ENCODE measurements at places on chromosomes 16 and 17.

DNA sequence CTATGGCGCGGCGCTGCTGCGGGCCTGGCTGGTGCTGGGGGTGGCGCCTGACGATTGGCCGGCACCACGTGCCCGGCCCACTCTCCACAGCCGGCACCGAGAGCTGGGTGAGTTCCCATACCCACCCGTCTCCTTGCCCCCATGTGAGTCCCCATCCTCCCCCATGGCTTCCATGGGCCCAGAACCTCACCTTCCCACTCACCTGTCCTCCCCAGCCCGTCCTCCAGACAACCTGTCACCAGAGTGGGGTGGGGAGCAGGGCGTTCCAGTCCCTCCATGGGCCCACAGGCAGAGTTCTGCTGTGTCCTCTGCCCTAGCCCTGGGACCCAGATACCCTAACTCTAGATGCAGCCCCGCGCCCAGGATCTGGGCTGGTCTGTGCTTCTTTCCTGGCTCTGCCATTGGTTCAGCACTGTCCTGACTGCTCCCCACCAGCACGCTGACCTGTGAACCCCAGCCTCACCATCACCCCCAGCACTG is 5.5 kb downstream of the ARMC5 start:
- DNase-seq = no peak

- DNase-seq = no peak
These were observed 11.9 kb upstream of the TM4SF5 start for GRCh38 chr17:4759776-4760236.

- DNase-seq = no peak
These were observed 27.5 kb downstream of the PIMREG start for GRCh38 chr17:6471531-6472465.

DNA sequence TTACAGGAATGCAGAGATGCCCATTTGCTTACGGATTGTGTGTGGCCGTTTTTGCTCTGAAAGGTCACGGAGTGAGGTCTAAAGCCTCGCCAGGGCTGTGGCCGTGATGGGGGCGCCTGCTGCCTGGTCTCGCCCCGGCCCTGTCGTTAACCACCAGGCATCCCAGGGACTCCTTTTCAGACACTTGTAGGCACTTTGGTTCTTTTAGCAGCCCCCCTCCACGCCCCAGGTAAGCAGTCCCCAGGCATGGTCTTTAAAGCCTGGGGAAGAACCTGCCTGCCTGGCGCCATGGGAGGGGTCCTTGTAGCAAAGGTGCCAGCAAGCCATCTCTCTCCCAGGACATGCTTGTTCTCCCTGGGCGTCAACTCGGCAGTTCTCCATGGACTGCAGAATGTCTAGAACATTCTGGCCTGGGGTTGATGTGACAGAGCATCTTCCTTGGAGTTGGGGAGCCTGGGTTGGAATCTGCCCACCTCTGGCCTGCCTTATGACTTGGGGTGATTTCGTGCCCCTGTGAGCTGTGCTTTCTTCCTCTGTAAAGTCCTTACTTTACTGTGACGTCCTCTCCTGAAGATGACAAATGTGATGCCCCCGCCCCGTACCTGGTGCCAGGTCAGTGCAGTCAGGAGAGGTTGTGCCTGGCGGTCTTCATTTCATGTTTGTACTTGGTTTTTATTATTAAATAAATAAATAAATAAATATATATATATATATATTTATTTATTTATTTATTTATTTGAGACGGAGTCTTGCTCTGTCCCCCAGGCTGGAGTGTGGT is 5.4 kb downstream of the KCTD5 start:
- DNase-seq = no peak

- DNase-seq = peak; percentile 75
These were observed 59.8 kb downstream of the BAIAP2 start for GRCh38 chr17:81094509-81095382.

DNA sequence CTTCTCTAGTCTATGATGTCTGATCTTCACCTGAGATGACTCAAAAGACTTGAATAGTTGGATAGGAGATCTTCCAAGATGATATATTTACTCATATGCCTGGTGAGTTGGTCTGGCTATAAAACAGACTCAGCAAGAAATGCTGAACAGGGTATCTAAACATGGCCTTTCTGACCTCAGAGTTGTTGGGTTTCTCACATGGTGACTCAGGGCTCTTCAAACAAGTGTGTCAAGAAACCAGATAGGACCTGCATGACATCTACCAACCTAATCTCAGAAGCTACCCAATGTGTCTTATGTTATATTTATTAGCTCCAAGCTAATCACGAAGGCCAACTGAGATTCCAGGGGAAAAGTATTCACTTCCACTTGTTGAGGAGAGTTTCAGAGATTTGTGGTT is 1477.3 kb downstream of the CDH8 start:
- DNase-seq = no peak

GRCh38 chr16:58511933-58512815 is 3.1 kb upstream of the SETD6 start:
- DNase-seq = peak; percentile 86

- DNase-seq = no peak
These were observed 435.5 kb upstream of the MON1B start for GRCh38 chr16:76755496-76755895.

DNA sequence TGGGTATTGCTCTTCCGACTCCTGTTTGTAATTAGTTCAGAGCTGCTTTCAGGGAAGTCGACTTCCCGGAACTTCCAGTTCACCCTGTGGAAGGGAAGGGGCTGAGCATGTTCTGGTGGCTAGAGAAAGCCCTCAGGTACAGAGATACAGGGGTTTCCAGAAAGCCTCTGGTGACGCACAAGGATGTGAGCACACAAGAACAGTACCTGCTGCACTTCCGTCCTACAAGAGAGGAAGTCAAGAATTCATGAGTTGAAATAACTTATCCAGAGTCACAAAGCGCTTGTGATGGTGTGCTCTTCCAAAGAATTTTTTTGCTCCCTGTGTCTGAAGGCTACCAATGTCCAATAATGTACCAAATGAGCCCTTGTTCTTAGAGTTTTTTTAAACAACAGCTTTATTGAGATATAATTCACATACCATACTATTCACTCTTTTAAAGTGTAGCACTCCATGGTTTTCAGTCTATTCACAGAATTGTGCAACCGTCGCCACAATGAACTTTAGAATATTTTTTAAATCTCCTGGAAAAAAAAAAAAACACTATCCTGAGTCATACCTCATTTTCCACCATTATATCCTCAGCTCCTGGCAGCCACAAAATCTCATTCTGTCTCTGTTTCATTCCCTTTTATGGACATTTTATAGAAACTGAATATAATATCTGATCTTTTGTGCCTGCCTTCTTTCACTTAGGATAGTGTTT is 327.6 kb downstream of the CDH13 start:
- no peak for DNase-seq

- DNase-seq = peak; percentile 69
These were observed 45.0 kb upstream of the USP7 start for GRCh38 chr16:9008601-9009260.

DNA sequence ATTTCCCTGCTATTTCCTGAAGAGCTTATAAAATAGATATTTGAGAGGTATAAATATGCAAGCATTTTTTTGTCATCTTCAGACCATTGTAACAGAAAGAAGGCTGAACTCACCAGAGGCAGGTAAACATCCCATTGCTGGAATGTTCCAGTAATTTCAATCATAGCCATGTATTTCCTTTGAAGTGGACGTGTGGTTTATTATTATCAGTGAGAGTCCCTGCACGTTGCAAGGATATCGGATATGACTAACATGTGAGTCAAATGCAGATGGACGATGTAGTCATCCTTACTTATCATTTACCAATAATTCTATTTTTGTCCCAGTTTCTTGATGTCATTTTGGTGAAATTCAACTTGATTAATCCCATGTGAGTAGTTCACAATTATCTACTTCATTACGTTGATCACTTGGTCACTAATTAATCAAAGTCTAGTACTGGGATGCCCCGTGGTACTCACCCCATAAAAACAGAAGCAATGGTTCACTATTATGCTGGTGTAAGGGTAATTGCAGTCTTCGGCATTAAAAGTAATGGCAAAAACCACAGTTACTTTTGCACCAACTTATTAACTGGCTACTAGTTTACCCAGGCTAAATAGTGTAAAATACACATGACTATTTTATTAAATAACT is 89.5 kb downstream of the VAT1L start:
- DNase-seq = no peak

- no peak for DNase-seq
These were observed 683.7 kb upstream of the SOX9 start for GRCh38 chr17:71437166-71437565.

GRCh38 chr17:42535155-42536047 is 640 bp upstream of the NAGLU start:
- DNase-seq = no peak

GRCh38 chr16:25109643-25110042 is 1.9 kb upstream of the LCMT1 start:
- no peak for DNase-seq

DNA sequence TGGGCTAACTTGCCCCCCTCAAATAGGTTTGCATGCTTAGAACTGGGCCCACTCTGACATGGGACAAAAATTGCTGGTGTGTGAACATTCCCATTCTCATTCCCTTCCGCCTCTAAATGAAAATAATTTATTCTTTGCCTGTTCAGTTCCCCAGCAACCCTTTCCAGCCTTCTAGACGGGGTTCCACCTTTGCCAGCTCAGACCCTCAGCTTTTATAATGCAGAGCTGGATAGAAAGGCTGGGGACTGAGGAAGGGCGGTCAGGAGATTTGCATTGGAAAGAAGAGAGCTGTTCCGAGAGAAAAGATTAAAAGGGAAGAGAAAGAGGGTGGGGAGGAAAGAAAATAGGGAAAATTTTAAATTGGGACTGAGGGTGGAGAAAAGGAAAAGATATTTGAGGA is 151.1 kb upstream of the WSCD1 start:
- no peak for DNase-seq

DNA sequence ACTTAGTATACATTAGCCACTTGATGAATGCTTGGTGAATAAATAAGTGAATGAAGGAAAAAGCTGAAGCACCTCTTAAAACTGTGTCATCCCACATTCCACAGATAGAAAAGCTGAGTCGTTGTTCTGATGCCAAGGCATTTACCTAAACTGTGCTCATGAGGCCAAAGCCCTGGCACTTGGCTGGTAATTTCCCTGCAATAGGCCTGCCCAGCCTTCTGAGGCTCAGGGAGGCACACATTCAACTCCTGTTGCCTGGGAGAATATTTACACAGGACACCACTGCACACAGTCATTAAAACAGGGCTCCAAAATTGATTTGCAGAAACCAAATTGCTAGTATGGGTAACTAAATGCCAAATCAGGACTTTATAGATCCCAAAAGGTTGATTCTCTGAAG is 333.0 kb upstream of the C16orf82 start:
- no peak for DNase-seq

DNA sequence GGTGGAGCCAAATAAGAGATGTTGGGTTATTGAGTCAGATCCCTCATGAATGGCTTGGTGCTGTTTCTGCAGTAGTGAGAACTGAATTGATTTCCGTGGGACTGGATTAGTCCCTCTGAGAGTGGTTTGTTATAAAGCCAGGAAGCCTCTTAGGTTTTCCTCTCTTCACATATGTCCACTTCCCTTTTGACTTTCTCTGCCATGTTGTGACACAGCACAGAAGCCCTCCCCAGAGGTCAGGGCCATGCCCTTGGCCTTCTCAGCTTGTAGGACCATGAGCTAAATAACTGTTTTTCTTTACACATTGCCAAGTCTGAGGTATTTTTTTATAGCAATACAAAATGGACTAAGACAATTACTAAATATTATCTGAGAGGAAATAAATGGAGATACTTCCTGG is 10.3 kb upstream of the HAPSTR1 start:
- no peak for DNase-seq

GRCh38 chr16:56115817-56116576 is 75.3 kb upstream of the GNAO1 start:
- DNase-seq = no peak

DNA sequence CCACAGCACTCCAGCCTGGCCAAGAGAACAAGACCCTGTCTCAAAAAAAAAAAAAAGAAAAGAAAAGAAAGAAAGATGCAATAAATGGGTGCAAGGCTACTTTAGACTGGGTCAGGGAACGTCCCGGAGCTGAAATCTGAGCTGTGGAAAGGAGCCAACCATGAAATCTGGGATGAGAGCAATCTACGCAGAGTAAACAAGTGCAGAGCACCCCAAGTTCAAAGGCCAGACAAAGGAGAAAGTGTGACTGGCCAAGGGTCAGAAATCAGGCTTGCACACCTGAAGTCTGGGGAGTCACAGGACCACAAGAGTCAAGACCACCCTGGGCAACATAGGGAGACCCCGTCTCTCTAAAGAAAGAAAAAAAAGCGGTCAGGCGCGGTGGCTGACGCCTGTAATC is 2.8 kb downstream of the SHMT1 start:
- DNase-seq = no peak

GRCh38 chr17:10731408-10731879 is 1.6 kb upstream of the TMEM220 start:
- no peak for DNase-seq

DNA sequence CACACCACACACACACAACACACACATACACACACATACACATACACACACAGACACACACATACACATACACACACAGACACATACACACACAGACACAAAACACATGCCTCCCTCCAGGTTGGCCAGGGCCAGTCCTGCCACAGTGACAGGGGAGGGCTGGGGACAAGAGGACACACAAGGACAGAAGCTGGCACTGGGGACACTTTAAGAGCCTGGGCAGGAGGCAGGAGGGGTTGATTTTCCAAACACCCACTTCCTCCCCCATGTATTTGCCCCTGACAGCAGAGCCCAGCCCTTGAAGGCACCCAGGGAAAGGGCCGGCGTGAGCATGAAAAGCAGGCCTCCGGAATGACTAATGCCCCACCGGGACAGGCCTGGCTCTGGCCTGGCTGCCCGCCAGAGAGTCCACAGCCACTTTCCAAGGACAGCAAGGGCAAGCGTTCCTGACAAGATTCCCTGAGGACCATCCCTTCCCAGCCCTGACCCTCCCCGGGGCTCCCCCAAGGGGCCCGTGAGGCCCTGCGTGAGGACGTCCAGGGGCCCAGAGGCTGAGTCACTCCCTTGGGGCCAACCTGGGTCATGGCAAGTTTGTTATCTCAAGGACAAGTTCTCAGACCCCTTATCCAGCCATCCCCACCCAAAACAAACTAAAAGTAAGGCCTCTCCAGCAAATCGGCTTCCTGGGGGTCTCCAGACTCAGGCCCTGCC is 235.6 kb downstream of the ZNF423 start:
- no peak for DNase-seq

GRCh38 chr17:74937064-74938051 is 1.7 kb downstream of the OTOP3 start:
- no peak for DNase-seq

GRCh38 chr17:50903604-50904517 is 37.7 kb upstream of the TOB1 start:
- no peak for DNase-seq
